ENCODE measurements at places on chromosomes 11 and 22. TPM values are rescaled to one million over a fixed set of nuclear protein-coding genes. Genes with fewer than 3 reads are reported as not detected.

CRYAB gene
- not detected for total RNA-seq

DNA sequence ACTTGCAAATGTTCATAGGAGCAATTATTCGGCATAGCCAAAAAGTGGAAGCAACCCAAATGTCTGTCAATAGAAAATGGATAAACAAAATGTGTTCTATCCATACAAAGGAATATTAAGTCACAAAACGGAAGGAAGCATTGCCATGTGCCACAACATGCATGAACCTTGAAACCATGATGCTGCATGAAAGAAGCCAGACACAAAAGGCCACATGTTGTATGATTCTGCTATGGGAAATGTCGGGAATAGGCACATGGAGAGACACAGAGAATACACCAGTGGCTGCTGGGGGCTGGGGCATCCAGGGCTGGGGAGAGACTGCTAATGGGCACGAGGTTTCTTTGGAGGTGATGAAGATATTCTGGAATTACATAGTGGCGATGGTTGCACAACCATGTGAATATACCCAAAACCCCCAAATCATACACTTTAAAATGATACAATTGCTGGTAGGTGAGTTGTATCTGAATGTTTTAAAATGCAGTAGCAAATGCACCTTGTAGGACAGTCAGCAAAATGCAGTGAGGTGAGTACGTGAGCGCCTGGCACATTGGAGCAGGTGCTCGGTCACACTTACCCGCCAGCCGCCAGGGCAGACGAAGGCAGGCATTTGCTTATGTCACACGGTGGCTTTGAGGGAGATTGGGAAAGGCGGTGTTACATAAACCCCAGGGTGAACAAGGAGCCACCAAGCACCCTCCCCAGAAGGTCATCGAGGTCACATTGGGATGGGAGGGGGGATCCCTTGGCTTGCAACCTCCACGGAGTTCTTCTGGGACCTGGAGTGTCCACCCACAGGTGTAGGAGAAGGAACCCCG lies 6.3 kb upstream of the OSM start:
- H3K4me3 ChIP-seq, result no peak overlapping the region
- H3K27me3 ChIP-seq, result peaks cover 12% of the 10 kb centered on the region
- no peak for DNase-seq
- no peak overlapping the region for H3K27ac ChIP-seq
- peaks cover 5% of the 10 kb centered on the region for H3K4me1 ChIP-seq

DNA sequence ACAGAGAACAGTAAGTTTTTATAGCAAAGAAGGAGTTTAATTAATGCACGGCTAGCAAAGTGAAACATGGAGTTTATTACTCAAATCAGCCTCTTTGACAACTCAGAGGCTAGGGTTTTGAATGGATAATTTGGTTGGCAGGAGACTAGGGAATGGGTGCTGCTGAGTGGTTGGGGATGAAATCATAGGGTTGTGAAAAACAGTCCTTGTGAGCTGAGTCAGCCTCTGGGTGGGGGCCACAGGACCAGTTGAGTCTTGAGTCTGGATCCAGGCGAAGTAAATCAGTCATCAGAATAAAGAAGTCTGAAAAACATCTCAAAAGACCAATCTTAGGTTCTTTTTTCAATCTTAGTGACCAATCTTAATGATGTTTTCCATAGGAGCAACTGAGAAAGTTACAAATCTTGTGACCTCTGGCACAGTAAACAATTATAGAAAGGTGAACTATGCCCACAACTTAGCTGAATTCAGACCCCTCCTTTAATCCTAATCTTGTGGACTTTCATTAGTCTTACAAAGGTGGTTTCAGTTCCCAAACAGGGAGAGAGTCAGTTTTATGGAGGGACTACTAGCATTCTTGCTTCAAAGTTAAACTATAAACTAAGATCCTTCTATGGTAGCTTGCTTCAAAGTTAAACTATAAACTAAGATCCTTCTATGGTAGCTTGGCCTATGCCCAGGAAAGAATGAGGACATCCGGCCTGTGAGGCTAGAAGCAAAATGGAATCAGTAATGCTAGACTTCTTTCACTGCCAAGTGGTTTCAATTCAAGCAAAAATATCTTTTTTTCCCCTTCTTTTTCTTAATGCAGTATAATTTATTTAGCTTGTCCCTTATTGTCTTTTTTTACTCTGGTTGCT lies 84.5 kb downstream of the AASDHPPT start:
- H3K36me3 ChIP-seq, result peaks cover 9% of the 10 kb centered on the region
- no peaks in the 10 kb centered on the region for H3K4me1 ChIP-seq
- DNase-seq, result no peak
- no peak overlapping the region for H3K27ac ChIP-seq

DNA sequence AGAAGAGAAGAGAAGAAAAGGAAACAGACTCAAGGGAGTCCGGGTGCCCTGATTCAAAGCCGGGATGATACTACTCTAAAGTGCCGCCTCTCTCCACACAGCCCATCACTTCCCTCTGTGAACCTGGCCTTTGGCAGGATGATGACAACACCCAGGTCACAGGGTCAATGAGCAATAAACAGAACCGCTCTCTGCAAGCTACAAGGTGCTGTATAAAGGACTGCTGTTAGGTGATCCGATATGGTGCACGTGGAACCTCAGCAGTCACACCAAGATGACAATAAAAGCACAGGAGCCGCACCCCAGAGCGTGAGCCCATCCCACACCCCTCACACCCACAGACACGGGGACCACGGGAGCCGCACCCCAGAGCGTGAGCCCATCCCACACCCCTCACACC lies 10.7 kb downstream of the TTLL1 start:
- no peak overlapping the region for H3K4me3 ChIP-seq
- peaks cover 1% of the 10 kb centered on the region for H3K27me3 ChIP-seq
- no peak for DNase-seq
- H3K27ac ChIP-seq, result no peak overlapping the region
- H3K36me3 ChIP-seq, result peaks cover 3% of the 10 kb centered on the region

RIN1 gene
- 4.8 TPM for total RNA-seq

DNA sequence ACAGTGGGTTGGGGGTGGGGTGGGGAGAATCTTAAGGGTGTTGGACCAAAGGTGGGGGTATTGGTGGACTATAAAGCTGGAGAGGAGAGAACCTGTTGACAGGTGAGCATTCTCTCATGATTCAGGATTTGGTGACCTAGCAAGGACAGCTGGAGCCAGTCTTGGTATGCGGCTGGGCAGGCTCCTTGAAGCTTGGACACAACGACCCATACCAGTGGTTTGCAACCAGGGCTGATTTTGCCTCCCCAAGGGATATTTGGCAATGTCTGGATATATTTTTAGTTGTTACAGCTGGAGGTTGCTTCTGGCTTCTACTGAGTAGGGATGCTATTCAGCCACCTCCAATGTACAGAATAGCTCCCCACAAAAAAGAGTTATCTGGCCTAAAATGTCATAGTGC lies 5.6 kb downstream of the EXT2 start:
- H3K4me3 ChIP-seq, result no peak overlapping the region
- DNase-seq, result no peak
- H3K27me3 ChIP-seq, result peaks cover 6% of the 10 kb centered on the region
- peaks cover 12% of the 10 kb centered on the region for H3K4me1 ChIP-seq
- H3K27ac ChIP-seq, result no peak overlapping the region

GRCh38 chr22:37231406-37232139 lies 12.5 kb downstream of the RAC2 start:
- no peak for DNase-seq
- no peak overlapping the region for H3K4me3 ChIP-seq
- H3K27ac ChIP-seq, result peak overlapping the region; percentile 36
- peaks cover 9% of the 10 kb centered on the region for H3K4me1 ChIP-seq

MMP12 gene
- total RNA-seq, result not detected

GRCh38 chr22:23557036-23557435 lies 23.1 kb downstream of the IGLL1 start:
- H3K27ac ChIP-seq, result no peak overlapping the region
- H3K27me3 ChIP-seq, result peaks cover 5% of the 10 kb centered on the region
- H3K36me3 ChIP-seq, result no peaks in the 10 kb centered on the region
- no peak overlapping the region for H3K4me3 ChIP-seq

DNA sequence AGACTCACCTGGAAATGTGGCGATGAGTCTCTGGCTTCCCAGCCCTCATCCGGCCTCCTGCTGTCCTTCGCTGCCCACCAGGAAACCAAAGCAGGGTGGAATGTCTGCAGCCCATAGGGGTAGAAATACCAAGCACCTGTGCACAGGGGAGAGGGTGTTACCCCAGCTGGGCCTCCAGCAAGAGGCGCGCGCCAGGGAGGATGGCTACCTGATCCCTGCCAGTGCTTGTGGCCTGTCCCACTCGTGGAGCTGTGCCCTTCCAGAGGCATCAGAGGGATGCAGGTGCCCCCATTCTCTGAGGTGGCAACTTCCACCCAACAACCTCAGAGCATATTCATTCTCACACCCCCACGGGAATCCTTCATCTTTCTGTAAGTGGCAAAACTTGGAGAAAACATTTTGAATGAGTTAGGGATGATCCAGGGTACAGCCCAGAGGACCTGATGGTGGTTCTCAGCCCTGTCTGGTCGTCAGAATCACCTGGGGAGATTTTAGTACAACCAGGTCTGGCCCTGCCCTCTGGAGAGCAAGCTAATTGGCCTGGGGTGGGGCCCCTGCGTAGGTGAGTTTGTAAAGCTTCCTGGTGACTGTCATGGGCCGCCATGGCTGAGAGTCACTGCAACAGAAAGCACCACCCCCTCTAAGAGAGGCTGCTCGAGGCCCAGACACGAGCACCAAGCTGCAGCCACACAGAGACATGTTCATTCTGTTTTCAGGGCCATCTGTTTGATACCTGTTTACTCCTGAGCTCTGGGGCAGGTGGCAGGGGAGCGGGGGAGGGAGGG lies 9.9 kb downstream of the SUN2 start:
- no peak overlapping the region for H3K4me3 ChIP-seq
- no peaks in the 10 kb centered on the region for H3K4me1 ChIP-seq
- no peak overlapping the region for H3K27ac ChIP-seq
- peaks cover 2% of the 10 kb centered on the region for H3K27me3 ChIP-seq
- H3K36me3 ChIP-seq, result peaks cover 37% of the 10 kb centered on the region
- DNase-seq, result no peak

LUZP2 gene
- total RNA-seq, result 0.10 TPM

PDE2A gene
- 65.9 TPM for total RNA-seq

DNA sequence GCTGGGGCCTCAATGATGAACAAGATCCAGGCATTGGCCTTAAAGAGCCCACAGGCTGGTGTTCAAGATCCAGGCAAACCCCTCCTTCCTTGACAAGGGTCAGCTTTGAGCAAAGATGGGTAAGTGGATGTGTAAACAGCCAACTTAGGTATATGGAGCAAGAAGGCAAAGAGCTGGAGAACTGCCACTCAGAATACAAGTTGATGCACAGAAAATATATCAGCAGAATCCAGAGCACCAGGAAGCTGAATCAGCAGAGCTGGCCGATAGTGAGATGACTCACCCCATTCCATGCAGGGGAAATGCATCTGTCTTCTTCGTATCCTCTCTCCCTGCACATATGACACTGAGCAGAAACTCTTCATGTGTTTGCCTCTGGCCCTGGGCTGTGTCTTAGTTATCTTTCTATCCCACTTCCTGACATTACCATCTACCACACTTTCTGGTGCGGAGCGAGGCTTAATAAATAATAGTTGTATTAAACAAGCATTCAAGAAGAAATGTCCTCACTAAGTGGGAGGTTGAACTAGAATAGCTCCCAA lies 57.8 kb downstream of the ENDOD1 start:
- no peak overlapping the region for H3K27ac ChIP-seq
- no peaks in the 10 kb centered on the region for H3K36me3 ChIP-seq
- DNase-seq, result no peak
- H3K4me1 ChIP-seq, result peaks cover 16% of the 10 kb centered on the region
- no peak overlapping the region for H3K4me3 ChIP-seq
- H3K27me3 ChIP-seq, result peaks cover 10% of the 10 kb centered on the region

DNA sequence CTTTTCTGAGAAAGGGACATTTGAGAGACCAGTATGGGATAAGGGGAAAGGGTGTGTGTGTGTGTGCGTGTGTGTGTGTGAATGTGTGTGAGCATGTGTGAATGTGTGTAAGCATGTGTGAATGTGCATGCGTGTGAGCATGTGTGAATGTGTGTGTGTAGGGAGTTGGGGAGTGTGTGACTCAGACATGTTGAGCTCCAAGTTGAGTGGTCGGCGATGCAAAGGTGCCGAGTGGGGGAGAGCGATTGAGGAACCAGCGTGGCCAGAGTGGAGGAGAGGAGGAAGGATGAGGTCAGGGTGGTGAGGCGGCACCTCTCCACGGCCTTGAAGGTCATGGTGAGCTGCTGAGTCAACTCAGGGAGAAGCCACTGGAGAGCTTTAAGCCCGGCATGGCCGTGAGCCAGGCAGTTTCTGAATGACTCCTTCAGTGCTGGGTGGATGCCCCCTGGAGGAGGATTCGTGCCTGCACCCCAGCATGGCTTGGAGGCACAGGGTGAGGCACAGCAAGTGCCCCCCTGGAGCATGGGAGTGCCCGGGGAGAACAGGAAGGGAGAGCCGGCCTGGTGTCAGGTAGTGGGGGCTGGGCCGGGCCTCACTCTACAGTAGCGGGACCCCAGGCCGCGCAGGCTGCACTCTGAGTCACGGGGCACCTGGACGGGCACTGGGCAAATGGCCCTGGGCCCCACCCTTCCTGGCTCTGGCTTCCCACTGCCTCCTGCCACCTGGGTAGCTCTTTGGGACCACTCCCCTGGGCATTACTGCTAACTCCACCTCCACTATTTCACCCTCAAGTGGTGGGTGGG lies 8.2 kb upstream of the CCDC88B start:
- H3K4me3 ChIP-seq, result no peak overlapping the region
- no peaks in the 10 kb centered on the region for H3K36me3 ChIP-seq
- no peak overlapping the region for H3K27ac ChIP-seq
- peak; percentile 51 for DNase-seq
- peaks cover 4% of the 10 kb centered on the region for H3K27me3 ChIP-seq

DNA sequence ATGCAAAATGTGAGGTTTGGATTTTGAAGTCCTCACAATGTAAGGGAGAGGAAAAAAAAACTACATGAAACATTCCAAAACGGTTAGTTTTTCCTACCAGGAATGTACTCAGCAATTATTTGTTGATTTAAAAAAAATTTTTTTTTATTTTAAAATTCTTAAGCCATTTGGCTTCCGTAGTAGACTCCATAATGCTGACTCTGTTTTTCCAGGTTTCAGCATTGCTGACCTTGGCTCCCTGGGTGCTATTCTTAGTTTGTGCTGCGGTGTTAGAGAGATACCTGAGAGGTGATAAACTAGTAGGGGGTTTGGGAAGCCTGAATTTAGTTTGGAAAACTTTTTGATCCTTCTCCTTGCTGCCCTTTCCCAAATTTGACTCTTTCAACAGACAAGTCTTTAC lies 10.6 kb downstream of the STT3A start:
- H3K4me3 ChIP-seq, result no peak overlapping the region
- peaks cover 35% of the 10 kb centered on the region for H3K36me3 ChIP-seq
- DNase-seq, result no peak
- H3K27ac ChIP-seq, result no peak overlapping the region
- H3K4me1 ChIP-seq, result no peaks in the 10 kb centered on the region

OR2D2 gene
- 0.64 TPM for total RNA-seq

GRCh38 chr11:60984636-60985035 lies 13.2 kb downstream of the CD6 start:
- no peak overlapping the region for H3K4me3 ChIP-seq
- H3K27me3 ChIP-seq, result peaks cover 2% of the 10 kb centered on the region
- H3K27ac ChIP-seq, result no peak overlapping the region
- peaks cover 6% of the 10 kb centered on the region for H3K4me1 ChIP-seq
- no peak for DNase-seq

- H3K4me3 ChIP-seq, result no peak overlapping the region
- no peak for DNase-seq
- H3K36me3 ChIP-seq, result peaks cover 8% of the 10 kb centered on the region
- peaks cover 2% of the 10 kb centered on the region for H3K27me3 ChIP-seq
- no peaks in the 10 kb centered on the region for H3K4me1 ChIP-seq
These were observed 25.5 kb upstream of the EHF start for GRCh38 chr11:34595391-34595790.
